ENCODE measurements at places on chromosomes 2 and 18.

DNA sequence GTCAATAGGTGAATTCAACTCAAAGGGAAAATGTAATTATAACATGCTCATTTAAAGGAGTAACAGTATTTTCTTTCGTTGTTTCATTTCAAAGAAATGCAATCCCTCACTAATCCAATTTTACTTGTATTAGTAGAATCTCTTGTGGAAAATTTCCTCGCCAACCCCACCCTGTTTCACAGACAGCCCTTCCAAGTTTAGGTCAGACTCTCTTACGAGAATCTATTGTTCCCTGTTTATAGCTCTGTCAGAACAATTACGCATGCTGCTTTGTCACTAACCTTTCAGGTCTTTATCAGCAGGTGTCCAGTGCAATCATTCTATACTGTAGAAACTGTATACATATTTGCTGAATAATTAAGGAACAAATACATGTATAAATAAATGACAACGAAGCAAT, 657.8 kb upstream of the LINC00305 start:
- peak; percentile 91 for DNase-seq

GRCh38 chr2:51559026-51559425, 527.1 kb upstream of the NRXN1 start:
- no peak for DNase-seq

GRCh38 chr18:58558471-58558870, 70.4 kb downstream of the ALPK2 start:
- DNase-seq: no peak

DNA sequence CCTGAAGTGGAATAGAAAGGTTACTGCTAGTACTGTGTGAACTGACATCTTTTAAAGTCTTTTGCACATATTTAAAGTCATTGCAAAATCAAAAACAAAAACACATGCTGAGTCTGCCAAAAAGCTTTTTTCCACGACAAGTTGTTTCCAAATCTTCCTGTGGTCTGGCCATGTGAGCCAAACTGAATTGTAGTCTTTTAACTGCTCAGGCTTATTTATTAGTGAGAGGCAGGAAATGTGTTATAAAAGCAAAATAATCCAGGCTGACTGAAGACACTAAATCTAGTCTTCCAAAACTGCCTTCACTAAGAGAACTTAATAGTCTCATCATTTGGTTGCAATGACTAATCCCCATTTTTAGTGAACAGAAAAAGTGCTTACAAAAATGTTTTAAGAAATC, 2.3 kb downstream of the KRCC1 start:
- no peak for DNase-seq

DNA sequence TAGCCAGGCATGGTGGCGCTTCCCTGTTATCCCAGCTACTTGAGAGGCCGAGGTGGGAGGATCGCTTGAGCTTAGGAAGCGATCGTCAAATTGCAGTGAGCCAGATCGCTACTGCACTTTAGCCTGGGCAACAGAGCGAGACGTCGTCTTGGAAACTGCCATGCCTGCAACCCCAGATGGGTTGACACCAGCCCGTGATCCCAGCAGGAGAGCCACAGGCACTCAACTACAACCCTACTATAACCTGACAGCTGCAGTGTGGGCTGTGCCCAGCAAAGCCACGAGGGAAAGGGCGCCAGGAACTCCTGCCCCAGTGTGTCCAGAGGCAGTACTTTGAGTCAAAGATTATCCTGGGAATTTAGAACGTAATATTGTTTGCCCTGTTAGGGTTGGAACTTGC, 85.6 kb downstream of the SS18 start:
- no peak for DNase-seq

DNA sequence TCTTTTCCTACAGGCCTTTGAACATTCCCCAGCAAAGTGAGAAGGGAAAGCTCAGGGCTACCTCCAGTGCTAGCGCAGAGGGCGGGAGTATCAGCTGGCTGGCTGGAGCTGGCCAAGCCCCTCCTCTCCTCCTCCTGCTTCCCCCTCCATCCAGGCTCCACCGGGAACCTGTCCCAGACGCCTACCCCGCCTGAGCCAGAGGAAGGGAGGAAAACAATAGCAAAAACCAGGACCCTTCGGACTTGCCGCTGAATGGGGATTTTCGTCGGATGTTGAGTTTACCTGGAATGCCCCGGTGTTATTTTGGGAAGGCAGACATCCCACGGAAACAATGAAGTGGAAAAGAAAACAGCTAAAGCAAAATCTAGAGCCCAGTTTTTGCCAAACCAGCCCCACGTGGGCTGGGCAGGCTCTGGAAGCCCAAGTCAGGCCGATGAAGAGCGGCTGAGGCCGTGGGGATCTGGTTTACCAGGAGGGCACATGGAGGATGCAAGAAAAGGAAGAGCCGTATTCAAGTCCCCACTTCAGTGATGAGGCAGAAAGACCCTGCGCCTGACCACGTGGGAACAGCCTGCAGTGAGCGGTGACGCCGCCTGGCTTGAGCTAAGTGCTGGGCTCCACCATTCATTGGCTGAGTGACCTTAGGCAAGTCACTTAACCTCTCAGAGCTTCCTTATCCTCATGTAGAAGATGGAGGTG, 100.4 kb upstream of the LCLAT1 start:
- DNase-seq: no peak

- no peak for DNase-seq
Measured at GRCh38 chr2:217990791-217991465, 11.9 kb downstream of the TNS1 start.

- DNase-seq: no peak
Measured at GRCh38 chr2:28226558-28226957, 166.1 kb upstream of the FOSL2 start.

- no peak for DNase-seq
Measured at GRCh38 chr2:224310943-224311625, 90.8 kb downstream of the FAM124B start.

DNA sequence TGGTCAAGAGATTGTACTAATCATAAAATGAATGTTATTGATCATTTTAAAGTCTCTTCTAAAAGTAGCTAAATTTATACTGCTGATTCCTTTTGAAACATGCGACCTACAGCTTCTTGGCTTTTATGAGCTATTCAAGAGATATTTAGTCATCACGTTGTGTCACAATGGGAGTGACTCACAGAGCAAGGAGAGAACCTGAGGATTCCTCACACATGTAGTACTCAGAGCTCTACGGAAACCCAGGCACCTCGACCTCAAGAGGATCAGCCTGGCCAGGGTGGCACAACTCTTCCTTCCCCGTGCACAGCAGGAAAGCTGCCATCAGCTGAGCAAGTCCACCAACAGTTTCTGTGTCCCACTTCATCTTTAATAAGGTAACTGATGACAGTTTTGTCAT, at the start of gene DHRS9:
Gene DHRS9, plus strand, starts transcription at position 223 of the 400 bp plus-strand sequence. CDS start 12,019 bp downstream, outside the sequence.
- no peak for DNase-seq

DNA sequence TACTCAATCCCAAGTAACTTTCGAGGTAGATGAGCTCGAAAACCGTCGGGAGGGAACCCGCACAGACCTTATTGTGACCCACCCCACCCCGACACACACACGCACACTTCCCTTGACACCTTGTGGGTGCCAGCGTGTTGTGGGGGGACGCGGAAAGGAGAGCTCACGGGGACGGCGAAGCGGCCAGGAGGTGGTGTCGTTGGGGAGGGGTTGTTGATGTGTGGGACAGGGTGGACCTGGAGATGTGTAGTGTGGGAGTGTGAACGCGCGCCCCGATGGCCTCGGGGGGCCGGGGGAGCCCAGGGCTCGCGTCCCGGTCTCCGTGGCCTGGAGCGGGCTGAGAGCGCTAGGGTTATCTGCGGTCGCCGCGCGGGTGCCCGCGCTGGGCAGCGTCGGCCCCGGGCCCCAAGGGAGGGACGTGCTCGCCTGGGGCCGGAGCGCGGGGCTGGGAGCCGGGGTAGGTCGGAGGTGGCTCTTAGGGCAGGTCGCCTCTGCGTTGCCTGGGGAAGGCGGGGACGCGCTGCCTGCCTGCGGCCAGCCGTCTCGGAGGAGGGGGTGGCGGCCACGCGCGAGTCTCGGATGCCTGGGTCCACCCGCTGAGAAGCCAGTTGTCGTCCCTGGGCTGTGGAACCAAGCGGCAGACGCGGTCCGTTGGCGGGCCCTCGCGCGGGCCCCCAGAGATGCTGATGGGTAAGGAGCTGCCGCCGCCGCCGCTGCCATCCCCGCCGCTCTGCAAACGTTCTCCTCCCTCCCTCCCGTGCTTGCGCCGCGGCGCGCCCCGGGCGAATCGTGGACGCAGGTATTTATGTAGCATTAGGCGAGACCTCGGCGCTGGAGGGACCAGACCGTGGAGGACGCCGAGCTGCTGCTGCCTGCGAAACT, 1.6 kb downstream of the KLHL29 start:
- peak; percentile 24 for DNase-seq

GRCh38 chr2:57892920-57893319, 153.7 kb upstream of the VRK2 start:
- DNase-seq: no peak

GRCh38 chr2:100731535-100731981, 88.4 kb upstream of the NPAS2 start:
- no peak for DNase-seq

- no peak for DNase-seq
Measured at GRCh38 chr2:42967959-42968674, 175.7 kb upstream of the HAAO start.

GRCh38 chr2:103179798-103180197, 418.0 kb downstream of the TMEM182 start:
- no peak for DNase-seq

DNA sequence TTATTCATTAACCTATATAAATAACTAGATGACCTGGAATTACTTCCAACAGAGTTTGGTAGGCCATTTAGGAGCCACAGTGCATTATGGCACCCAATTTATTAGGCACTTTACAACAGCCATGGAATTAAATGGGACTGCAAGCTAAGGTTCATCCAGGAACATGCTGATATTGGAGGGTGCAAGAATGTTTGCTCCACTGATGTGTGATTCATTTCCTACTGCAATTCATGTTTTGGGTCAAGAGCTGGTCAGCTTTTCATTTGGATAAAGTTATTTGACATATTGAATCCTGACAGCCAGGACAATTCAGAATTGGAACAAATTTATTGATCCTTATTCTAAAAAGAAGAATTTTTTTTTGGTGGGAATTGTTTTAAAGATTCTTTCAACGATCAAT, 11.8 kb upstream of the LYPD1 start:
- DNase-seq: no peak

DNA sequence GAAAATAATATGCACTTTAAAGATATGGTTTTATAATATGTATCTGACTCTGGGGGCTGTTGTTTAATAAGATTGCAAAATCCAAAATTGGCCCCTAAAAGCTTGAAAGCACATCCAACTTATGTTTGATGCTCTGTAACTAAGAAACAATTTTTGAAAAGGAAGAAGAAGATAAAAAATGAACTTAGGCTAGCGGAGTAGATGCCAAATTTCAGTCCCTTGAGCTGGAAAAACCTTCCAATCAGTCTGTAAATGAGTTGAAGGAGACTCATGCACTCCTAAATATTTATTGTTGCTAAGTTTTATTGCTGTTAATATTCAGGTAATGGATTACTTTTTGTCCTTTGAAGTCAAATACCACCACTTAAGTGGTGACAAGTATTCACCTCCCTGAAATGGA, 465.0 kb downstream of the ZEB2 start:
- no peak for DNase-seq

DNA sequence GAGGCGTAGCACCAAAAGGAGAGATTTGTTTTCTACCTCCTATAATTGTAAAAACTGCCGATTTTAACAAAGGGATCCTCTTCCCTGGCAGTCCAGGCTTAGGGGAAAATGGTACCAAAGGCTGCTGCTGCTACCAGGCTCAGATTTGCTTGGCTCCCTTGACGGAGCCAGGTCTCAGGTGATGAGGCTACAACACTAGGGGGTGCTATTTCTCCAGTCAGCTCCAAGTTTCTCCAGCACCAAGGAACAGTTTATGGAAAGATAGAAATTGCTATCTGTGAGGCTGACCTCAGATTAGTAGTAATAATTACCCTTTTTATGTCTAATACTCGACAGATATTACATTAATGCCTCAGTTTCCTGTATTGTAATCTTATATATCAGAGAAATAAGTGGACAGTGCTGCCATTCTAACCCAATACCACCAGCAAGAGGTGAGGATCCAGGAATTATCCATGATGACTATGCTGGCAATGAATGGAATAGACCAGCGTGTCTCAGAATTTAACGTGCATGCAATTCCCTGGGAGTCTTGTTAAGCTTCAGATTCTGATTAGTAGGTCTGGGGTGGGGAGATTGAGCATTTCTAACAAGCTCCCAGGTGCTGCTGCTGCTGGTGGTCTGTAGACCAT, 111.3 kb downstream of the ESCO1 start:
- peak; percentile 73 for DNase-seq

GRCh38 chr2:11829324-11829946, 83.0 kb downstream of the LPIN1 start:
- peak; percentile 27 for DNase-seq

- no peak for DNase-seq
Measured at GRCh38 chr2:106208874-106209273, 14.8 kb upstream of the UXS1 start.

DNA sequence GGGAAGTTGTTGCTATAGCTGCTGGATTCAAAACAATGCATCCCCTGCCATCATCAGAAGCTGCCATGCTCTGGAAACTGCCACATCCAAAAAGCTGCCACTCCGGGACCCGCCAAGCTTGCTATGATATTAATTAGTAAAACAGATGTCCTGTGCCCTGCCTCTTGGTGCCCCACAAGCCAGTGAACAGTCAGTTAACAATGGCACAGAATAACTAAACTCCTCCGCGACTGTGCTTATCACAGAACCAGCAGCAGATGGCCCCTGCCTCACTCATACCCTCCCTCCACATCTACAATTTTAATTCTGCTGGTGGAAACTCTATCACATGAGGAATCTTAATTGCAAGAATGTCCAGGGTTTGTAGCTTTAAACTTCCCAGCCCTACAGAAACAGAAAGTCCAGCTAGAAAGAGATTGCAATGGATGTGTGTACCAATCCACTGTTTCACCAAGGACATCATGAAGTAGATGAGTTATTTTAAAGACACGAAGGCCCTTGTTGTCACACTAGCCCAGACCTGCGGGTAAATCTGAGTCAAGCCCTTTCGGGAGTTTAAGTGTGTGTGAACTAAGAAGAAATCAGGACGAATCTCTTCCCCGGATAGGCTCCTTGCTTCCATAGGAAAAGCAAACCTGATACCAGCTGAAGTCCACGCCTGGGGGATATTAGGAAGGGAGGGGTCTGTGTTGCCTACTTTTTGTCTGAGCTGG, 7.4 kb upstream of the ACYP2 start:
- DNase-seq: no peak

- no peak for DNase-seq
Measured at GRCh38 chr2:11652553-11652952, 17.4 kb downstream of the NTSR2 start.

- DNase-seq: no peak
Measured at GRCh38 chr18:66833646-66834045, 229.8 kb upstream of the CDH19 start.

GRCh38 chr2:240440704-240441320, 5.3 kb downstream of the GPC1 start:
- DNase-seq: no peak

GRCh38 chr2:200253639-200254038, 52.9 kb upstream of the SPATS2L start:
- DNase-seq: no peak

DNA sequence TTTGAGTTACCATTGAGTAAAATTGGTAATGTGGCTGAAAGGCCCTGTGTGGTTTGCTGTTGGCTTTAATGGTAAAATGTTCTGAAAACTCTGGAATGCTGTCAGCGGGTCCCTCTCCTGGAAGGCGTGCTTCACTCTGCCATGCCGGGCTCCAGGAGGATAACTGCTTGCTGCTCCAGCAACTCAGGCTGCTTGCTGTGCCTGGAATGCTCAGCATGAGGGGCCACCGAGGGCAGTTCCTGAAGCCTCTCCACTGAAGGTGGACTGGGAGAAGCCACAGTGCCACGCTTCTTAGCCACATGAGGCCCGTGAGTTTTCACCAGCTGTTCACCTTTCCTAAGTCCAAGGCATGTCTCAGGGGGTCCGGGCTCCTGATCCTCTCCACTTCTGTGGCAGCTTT, 90.4 kb upstream of the FAM110C start:
- DNase-seq: no peak

All from NCI-H748 treated with DMSO at 0.1 percent for 48 hours (cell line).